ENCODE measurements at places on chromosomes 5 and 9.

DNA sequence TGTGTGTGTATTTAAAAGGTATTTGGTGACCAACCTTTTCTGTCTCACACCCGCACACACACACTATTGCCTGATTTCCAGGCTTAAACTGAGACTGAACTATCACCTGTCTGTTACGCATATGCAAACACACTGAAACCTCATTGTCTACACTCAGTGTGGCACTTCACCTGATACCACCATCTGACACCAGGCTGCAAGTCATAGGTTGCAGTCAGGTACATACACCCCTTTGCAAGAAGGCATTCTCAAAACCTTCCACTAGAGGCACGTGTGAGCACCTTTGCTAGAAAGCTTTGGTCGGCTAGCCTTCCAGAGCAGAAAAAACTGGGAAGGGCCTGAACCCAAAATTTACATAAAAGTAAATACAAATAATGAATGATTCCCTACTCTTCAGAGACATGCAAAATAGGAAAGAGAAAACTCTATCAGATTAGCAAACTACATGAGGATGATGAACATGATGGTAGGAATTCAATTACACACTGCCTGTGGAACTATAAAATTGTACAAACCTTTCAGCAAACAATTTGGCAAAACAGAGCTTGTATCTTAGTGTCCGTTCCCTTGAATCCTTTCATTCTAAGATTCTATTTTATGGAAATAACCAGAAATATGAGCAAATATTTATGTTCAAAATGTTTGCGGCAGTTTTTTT lies 5.9 kb upstream of the FOXD1 start:
- peak; percentile 98 for DNase-seq

DNA sequence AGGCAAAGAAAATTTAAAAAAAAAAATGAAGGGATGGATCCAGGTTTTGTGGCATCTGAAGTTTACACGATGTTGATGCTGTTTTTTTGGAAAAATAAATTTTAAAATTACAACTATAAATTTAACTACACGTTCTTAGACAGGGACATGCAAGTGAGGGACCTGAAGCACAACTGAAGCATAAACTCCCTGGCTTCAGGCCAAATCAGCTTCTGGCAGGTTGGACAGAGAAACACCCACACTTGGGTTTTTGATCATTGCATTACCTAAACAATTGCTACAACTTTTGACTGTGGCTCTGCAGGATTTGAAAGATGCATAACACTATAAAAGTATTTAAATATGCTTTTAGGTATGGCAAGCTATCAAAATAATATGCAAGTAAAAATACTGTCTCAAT lies 1318.3 kb upstream of the DMAC1 start:
- no peak for DNase-seq

DNA sequence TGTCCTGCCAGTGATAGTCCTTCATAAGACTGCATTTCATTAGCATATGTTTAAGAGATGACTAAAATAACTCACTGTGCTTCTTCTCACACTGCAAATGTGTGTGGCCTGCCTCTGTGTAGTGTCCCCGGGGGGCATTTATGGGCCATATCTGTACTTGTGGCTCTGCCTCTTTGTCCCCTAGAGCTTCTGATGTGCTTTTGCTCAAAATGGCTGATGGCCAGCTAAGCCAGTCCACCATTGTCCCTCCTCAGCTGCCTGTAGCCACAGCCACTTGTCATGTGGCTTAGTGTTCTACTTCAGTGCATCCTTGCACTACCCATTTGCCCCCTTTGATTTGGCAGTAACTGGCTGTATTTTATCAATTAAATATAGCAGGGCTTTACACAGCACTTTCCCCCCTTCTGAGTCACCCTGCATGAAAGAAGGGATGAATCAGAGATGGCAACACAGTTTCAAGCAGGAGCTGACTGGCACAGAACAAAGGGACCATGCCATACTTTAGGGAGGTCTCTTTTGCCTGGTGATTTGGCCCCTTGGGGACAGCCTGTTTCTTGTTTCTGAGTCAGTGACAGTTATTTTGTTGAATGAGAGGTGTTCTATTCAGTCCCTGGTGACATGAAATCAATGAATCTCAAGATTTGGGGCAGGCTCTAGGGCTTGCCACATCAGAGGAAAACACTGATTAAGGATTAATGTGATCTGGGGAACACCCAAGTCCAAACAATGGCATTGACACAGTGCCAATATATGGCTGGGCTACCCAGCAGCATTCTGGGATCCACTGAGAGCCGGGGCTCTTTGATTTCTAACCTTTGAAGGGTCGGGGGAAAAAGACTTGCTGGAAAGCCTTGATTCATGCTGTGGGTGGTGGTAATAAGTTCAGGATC lies 245.5 kb downstream of the SMARCA2 start:
- no peak for DNase-seq

DNA sequence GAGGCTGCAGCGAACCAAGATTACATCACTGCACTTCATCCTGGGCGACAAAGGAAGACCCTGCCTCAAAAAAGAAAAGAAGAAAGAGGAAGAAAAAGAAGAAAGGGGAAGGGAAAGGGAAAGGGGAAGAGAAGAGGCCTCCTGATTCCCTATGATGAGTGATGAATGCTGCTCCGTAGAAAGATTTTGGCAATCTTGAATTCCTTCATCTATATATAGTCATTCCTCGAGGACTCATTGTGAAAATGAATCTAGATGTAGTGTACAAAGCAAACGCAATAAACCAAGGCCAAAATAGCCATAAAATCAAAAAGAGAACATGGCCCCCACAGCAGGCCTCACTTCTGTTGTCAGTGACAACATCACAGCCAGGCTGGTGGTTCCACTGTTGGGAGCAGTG lies 218.0 kb downstream of the DCP2 start:
- DNase-seq: no peak

GRCh38 chr5:73204733-73205132 lies 31.7 kb downstream of the TMEM174 start:
- DNase-seq: no peak

GRCh38 chr9:137020771-137021567 lies 7.1 kb downstream of the ABCA2 start:
- DNase-seq: no peak

DNA sequence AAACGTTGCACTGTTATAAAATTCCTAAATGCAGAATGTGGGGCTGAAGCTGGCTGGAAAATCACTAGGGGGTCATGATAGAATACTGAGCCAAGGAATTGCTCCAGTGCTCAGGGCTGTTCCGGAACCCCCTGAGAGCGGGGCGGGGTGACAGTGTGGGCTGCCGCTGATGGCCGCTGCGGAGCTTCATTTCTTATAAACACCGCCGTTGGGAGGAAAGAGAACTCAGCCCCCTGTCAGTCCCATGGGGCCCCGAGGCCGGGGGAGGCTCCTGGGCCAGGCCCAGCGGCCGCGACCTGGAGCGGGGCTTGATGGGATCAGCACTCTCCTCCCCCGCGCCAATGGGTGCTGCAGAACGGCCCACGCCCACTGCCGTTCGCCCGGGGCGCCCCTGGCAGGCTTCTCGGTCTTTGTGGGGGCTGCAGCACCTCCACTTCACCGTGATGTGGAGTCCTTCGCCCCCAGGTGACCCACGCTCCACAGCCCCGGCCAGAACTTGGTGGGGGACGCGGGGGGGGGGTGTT lies 5.2 kb upstream of the IRF1 start:
- peak; percentile 84 for DNase-seq

GRCh38 chr9:3879315-3879714 lies 353.5 kb upstream of the RFX3 start:
- DNase-seq: no peak

GRCh38 chr5:145158730-145159129 lies 676.4 kb downstream of the PRELID2 start:
- DNase-seq: no peak

GRCh38 chr9:4984171-4984620 lies 876 bp upstream of the JAK2 start:
- DNase-seq: peak; percentile 72

GRCh38 chr5:1507457-1507856 lies 16.3 kb downstream of the LPCAT1 start:
- DNase-seq: no peak

GRCh38 chr5:104412649-104413240 lies 850.2 kb upstream of the NUDT12 start:
- no peak for DNase-seq

DNA sequence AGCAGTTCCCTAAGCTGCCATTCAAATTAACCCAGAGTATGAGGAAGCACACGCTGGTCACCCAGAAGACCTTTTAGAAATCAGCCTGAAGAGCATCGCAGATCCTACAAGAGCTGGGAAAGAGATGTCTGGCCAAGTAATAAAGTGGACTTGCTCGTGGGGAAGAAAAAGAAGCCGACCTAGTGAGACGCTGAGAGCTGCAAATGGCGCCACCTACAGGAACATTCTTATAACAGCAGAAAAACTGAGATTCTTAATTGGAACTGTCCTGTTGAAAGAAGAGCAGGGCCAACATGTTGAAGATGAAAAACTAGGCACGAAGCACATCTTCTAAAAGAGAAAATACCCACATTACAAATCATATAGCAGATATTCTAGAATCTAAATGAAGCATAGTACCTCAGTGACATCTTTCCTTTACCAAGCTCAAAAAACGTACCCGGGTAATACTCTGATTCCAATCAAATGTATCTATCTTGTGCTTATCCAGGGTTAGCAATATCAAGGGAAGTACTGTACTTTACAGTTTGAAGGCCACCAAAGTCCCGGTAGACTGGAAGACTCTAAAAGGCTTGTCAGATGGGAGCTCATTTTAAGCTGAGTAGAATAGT lies 3.9 kb upstream of the GNAQ start:
- peak; percentile 79 for DNase-seq

- DNase-seq: no peak
These were observed 105.8 kb downstream of the INVS start for GRCh38 chr9:100204796-100205195.

DNA sequence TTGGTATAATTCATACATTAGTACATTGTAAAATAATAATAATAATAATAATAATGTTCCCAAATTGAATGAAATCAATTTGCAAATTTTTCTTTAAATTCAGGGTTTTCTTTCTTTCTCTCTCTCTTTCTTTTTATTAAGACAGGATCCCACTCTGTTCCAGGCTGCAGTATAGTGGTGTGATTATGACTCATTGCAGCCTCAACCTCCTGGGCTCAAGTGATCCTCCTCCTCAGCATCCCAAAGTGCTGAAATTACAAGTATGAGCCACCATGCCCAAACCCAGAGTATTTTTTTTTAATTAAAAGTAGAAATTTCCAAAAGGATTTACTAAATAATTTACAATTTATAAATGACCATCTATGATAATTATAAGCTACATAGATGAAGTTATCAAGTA lies 117.7 kb downstream of the HOMER1 start:
- DNase-seq: no peak

DNA sequence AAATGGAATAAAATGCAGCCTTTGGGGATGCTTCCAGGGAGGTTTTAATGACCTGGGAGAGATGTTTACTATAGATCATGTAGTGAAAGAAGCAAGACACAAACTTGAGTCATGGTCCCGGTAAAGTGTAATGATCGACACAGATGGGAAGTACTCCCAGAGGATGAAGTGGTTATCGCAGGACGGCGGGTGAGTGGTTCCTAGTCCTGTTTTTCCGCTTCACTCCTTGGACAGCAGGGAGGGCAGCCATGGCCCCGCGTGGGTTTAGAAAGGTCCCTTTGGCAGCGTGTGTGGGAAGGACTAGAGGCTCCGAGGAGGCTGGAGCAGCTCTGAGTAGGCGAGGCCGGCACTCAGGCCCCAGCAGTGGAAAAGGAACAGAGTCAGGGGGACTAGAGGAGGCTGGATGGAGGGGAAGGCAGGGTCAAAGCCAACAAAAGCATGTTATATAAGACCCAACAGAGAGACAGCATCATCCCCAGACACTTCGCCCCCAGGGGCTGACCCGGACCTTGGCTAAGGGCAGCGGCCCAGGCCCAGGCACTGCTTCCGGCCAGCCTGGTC lies 49.2 kb upstream of the STXBP1 start:
- no peak for DNase-seq

- no peak for DNase-seq
These were observed 184.2 kb downstream of the EFNA5 start for GRCh38 chr5:107486489-107486888.

- DNase-seq: no peak
These were observed 248.1 kb downstream of the CDK5RAP2 start for GRCh38 chr9:120331913-120332312.

- peak; percentile 20 for DNase-seq
These were observed 681 bp downstream of the F2R start for GRCh38 chr5:76716456-76717157.

- no peak for DNase-seq
These were observed 121.5 kb downstream of the RGS3 start for GRCh38 chr9:113585085-113585442.

GRCh38 chr5:153122403-153122802 lies 368.1 kb upstream of the GRIA1 start:
- DNase-seq: no peak

GRCh38 chr9:68970151-68970550 lies 43.8 kb downstream of the PRKACG start:
- no peak for DNase-seq

DNA sequence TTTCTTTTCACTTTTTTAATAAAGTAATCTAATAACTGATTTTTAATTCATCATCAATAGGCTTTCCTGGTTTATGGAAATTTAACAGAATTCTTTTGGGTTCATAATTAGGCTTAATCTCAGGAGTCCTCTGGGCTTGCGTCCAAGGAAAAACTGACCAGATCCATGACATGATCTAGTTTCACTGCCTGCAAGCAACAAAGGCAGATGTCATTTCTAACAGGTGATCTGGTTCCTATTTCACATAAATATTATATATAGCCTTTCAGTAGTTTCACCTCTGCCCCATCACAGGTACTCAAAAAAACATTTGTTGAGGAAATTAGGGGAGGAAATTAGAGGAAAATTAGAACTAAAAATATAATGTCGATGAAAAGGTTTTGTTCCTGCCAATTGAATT lies 126.4 kb downstream of the FBXL17 start:
- no peak for DNase-seq

GRCh38 chr5:95832664-95833063 lies 10.1 kb upstream of the GLRX start:
- peak; percentile 57 for DNase-seq

DNA sequence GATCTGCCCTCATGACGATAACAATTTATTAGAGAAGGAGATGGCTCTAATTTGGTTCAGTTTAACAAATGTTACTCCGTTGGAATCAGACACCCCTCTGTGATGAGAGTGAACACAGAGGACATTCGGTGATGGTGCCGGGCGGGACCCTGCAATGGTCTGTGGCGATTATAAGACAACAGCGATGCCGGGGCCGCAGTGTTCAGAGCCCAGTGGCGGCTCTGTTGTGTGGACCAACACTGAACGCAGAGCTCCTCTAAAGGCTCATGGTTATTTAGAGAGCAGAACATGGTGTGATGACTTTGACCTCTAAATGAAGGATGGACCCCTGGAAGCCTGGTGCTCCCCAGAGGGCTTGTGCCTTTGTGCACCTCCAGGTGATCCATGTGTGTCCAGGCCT lies 21.2 kb downstream of the UBE2QL1 start:
- DNase-seq: no peak

All from NCI-H526 (cell line).